T-helper 1 cell treated with Interleukin-12 subunit alpha and Interleukin-12 subunit beta and Interleukin-4 antibody, amounts not matched to agents 30 ng/mL and 1 ng/mL, for 36 hours (primary cell): ENCODE measurements at places on chromosomes 11 and 22. TPM values are rescaled to one million over a fixed set of nuclear protein-coding genes. Genes with fewer than 3 reads are reported as not detected.

OR51T1 gene
- not detected in 2 replicates for total RNA-seq

IL17REL gene
- total RNA-seq, result 0.07 TPM in 1 of 2 replicates, not detected in the other

OR52E8 gene
- total RNA-seq, result not detected in 2 replicates

SLC5A12 gene
- total RNA-seq, result not detected in 2 replicates

APOA5 gene
- total RNA-seq, result not detected in 2 replicates

EFEMP2 gene
- 7.2 TPM in 2 replicates for total RNA-seq

POU2AF1 gene
- 9.1 and 9.3 TPM in 2 replicates for total RNA-seq

SOX6 gene
- 0.17 TPM in 1 of 2 replicates, not detected in the other for total RNA-seq

PTPRCAP gene
- 406 and 428 TPM in 2 replicates for total RNA-seq

AQP11 gene
- 0.10 and 0.34 TPM in 2 replicates for total RNA-seq

VSTM5 gene
- not detected in 2 replicates for total RNA-seq

APOBEC3H gene
- 23.2 and 25.7 TPM in 2 replicates for total RNA-seq

CDC42BPG gene
- total RNA-seq, result 0.42 and 1.0 TPM in 2 replicates

SCN4B gene
- total RNA-seq, result 0.17 and 0.29 TPM in 2 replicates

LRRC55 gene
- not detected in 2 replicates for total RNA-seq

C22orf31 gene
- total RNA-seq, result not detected in 2 replicates

OR8K5 gene
- not detected in 2 replicates for total RNA-seq

GNAZ gene
- 0.22 TPM in 1 of 2 replicates, not detected in the other for total RNA-seq

ANO9 gene
- 77.6 and 84.4 TPM in 2 replicates for total RNA-seq

RAB39A gene
- total RNA-seq, result 0.12 TPM in 1 of 2 replicates, not detected in the other

PIK3IP1 gene
- total RNA-seq, result 54.4 and 55.9 TPM in 2 replicates

OR51B4 gene
- not detected in 2 replicates for total RNA-seq

CRYBA4 gene
- 0.27 TPM in 1 of 2 replicates, not detected in the other for total RNA-seq

NKAPD1 gene
- 20.6 and 22.5 TPM in 2 replicates for total RNA-seq
